Tibial nerve (tissue), 4 donors: ENCODE measurements at places on chromosomes 11 and 22.

GRCh38 chr11:44356351-44356750 lies 46.4 kb upstream of the ALX4 start:
- DNase-seq, result no peak

DNA sequence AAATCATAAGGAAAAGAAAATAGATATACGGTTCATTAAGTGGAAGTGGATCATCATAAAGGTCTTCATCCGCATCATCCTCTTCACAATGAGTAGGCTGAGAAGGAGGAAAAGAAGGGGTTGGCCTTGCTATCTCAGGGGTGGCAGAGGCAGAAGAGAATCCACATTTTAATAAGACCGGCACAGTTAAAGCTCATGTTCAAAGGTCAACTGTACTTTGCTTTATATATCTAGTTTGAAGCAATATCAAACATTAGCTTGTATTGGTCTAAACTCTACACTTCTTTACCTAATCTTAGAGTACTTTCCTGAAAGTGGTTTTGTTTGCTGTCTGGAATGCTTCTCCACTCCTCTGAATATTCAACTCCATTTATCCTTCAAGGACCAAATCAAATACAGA lies 5.7 kb upstream of the PPFIBP2 start:
- no peak for DNase-seq

DNA sequence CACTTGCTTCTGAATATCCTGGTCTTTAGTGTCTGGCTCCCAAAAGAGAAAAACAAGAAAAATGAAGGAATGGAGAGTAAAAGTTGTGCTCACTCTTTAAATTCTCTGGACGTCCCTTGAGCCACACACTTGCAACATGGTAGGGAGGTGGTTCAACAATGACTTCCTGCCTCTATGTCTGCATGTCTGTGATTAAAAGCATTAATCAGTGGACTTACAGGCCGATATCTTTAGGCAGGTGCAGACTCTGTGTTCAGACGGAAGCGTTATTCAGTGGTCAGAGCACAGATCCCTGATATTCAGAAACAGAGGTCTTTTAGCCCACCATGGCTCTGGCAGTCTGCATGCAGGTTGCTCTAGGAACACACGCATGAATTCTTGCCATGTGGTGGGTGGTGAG lies 1920.0 kb upstream of the RAG2 start:
- no peak for DNase-seq

DNA sequence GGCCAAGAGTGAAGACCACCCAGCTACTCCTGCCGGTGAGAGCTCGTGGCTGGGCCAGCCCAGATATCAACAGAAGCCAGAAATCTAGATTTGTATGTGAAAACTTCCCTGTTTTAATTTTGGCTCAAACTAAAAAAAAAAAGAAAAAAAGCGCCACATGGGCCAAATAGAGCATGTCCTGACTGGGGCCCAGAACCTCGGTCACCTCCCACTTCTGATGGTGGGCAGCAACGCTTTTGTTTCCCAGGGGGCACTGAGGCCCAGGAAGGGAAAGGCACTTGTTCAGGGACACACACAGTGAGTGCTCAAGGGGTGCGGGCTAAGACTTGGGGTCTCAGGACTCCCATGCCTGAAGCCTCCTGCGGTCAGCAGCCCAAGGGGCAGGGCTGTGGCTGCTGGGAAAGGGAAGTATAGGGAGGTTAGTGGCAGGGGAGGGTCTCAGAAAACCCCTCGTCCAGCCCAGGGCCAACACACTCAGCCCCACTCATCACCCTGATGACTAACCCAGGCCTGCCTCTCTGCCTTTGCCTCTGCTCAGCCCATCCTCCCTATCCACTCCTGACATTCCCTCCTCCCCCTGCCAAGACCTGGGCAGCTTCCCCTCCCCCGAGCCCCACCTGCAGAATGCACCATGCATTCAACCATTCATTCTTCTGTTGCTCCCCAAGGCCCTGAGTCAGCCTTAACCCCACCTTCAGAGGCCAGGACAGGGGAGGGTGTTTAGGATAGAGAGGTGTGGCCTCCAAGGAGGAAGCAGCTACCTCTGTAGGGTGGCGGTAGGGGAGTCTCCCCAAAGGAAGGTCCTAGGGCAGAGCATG lies 30.0 kb upstream of the TCF20 start:
- no peak for DNase-seq

- no peak for DNase-seq
Measured at GRCh38 chr22:29156507-29156906, 49.2 kb upstream of the EMID1 start.

DNA sequence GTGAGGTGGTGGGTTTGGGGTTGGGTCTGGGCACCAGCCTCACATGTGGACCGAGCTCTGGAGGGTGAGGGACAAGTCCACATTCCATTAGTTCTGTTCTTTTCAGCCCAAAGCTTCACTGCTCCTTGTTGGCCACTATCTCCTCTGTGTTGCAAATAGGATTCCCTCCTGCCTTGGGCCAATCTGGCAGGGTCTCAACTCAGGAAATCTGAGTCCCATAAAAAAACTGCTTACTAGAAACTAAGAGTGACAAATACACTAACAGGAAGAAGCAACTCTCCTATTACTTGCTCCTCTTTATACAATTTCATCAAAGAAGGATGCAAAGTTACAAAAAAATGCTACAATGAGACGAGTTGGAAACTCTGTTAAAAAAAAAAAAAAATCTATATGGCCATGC lies 66.2 kb upstream of the CSNK1E start:
- no peak for DNase-seq

GRCh38 chr11:102553835-102554282 lies 23.3 kb upstream of the MMP7 start:
- DNase-seq, result no peak

DNA sequence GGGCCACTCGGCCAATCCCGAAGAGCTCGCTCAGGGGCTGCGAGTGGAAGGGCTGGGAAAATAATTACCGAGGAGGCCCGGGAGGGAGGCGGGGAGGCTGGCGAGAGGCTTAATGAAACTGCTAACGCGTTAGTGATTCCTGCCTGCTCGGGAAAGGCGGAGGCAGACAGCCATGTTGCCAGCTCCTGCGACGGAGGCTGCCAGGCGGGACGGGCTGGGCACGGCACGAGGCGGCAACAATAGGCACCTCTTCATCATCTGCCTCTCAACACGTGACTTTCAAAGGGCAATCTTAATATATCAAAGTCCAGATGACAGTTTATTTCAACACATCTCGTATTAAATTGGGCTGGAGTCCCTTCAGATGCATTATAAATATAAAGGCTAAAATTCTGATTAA lies 68.0 kb upstream of the TCF20 start:
- DNase-seq, result no peak
